GM23248 (cell line): ENCODE measurements at places on chromosomes 3 and 15.

GRCh38 chr3:2896308-2896939 is 213.8 kb downstream of the IL5RA start:
- DNase-seq: no peak

- no peak for DNase-seq
Measured at GRCh38 chr15:94196531-94196930, 34.8 kb upstream of the MCTP2 start.

DNA sequence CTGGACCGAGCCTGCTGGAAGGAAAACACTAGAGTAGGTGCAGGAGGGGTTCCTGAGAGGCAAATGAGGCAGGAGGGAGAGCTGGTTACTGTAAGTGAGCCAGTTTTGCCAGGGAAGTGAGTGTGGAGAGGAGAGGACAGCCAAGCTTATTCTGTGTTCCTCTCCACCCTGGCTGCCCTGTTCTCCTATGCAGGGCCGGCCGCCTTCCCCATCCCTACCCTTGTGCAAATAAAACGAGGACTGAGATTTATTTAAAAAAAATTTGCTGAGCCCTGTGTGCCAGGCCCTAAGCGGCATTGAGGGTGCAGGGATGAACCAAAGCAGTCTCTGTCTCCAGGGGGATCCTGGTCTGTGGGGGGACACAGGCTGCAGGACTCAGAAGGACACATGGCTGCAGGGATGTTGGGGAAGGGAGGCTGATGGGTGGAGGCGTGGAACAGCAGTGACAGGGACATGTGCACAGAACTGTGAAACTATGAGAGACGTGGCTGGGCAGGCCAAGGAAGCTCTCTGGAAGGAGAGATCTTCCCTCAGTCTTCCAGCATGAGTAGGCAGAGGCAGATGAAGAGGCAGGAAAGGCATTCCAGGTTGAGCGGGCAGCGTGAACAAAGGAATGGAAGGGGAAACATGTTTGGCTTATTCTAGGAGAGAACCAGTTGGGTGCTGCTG is 12.1 kb downstream of the CORO2B start:
- DNase-seq: peak; percentile 55

DNA sequence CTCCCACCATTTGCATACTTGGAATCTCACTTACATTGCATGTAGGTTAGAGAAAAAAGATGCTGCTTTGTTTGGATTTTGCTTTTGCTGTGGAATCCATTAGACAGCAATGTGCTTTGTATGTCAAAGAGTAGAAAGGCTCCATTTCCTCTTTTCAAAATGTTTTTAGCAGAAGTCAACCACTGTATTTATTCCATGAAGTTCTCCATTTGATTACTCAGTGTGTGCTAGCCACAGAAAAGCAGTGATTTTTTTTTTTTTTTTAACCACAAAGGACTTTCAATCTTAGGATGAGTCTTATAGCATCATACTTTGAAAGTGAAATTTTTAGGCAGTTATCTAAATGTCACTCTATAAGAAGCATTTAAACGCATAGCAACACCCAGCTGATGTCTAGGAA is 285.0 kb upstream of the ADAMTS9 start:
- peak; percentile 23 for DNase-seq

- DNase-seq: no peak
Measured at GRCh38 chr3:34758630-34759261, 880.6 kb upstream of the ARPP21 start.

- peak; percentile 93 for DNase-seq
Measured at GRCh38 chr15:79978655-79979514, 7.9 kb upstream of the BCL2A1 start.
